GM04504 (cell line): ENCODE measurements at places on chromosomes 16 and 17.
A peak's percentile ranks its signal among the peaks of the same experiment; 100 is the strongest.

DNA sequence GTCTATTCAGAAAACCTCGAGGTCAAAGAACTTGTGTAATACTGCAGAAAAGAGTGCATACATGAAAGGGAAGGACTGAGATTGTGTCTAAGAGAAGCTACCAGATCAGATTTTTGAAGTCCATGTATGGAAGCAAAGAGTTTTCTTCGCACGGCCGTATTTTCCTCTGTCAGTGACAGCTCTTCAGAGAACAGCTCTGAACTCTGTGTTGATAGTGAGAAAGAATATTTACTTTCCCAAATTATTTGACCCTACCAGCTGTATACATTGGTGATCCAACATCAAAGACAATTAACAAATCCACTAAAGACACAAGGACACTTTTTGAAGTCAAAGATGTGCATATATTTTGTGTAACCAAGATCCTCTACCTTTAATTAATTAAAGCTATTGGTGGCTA lies 107.8 kb upstream of the PSMD7 start:
- DNase-seq, result no peak

- DNase-seq, result peak; percentile 62
These were observed 58.3 kb downstream of the WIPI1 start for GRCh38 chr17:68398691-68399637.

GRCh38 chr17:73949903-73950592 lies 253.4 kb upstream of the RPL38 start:
- DNase-seq, result no peak

DNA sequence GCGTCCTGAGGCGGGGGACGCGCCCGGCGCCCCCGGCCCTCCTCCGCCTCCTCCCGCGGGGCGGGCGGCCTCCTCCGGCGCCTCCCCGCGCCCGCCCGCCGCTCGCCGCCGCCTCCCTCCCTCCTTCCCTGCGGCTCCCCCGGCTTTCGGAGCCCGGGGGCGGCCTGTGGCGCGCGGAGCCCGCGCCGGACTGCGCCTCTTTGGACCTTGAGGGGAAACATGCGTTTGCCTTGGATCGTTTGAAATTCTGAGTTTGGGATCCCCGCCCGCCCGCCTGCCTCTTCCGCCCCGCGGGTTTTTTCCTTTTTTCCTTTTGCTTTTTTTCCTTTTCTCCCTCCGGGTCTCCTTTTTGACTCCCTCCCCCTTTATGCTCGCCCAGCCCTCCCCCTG lies 390 bp downstream of the ZNRF1 start:
- DNase-seq, result no peak

- DNase-seq, result no peak
These were observed 380.3 kb downstream of the SNX29 start for GRCh38 chr16:12356632-12357340.

DNA sequence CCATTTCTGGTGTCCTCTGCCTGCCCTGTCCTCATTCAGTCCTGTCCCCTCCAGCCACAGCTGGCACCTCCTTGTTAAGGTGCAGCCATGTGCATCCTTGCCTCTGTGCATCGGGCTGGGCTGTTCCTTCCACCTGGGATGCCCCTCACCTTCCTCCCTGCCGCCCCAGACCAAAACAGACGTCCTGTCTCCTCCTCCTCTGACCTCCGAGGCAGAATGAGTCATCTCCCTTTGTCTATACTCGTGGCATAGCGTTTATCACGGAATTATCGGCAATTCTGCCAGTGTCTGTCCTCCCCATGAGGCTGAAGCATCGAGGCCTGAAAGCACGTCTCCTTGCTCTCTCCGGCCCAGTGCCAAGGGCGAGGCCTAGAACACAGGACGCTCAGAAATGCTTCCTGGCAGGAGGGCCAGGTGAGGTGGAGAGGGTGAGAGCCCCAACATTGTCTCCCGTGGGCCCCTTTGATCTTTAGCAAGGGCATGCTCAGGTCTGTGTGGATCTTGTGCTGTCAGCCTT lies 4.6 kb downstream of the RAI1 start:
- peak; percentile 71 for DNase-seq

GRCh38 chr17:65173284-65173793 lies 36.2 kb downstream of the RGS9 start:
- DNase-seq, result no peak

DNA sequence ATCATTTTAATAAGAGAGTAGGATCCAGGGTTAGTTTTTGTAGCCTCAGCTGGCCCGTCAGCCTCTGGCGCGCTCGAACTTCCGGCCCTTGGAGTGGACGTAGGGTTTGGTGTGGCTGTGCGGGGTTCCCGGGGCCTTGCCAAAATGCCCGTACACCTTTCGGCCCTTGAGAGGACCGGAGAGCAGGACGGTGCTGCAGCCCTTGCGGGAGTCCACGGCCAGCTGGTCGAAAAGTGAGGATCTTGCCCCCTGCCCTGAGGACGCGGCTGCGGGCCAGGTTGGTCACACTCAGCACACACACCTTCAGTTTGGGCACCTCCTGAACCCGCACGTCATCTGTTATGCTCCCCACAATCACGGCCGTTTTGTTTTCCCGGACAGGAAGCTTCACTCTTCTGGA lies 42.2 kb upstream of the CNTNAP4 start:
- DNase-seq, result no peak

GRCh38 chr17:77279448-77280303 lies 138.9 kb downstream of the SEC14L1 start:
- DNase-seq, result no peak

- DNase-seq, result no peak
These were observed 2.4 kb upstream of the PERCC1 start for GRCh38 chr16:1428511-1428910.

- peak; percentile 80 for DNase-seq
These were observed 3.9 kb upstream of the SPATA32 start for GRCh38 chr17:45265821-45266220.

DNA sequence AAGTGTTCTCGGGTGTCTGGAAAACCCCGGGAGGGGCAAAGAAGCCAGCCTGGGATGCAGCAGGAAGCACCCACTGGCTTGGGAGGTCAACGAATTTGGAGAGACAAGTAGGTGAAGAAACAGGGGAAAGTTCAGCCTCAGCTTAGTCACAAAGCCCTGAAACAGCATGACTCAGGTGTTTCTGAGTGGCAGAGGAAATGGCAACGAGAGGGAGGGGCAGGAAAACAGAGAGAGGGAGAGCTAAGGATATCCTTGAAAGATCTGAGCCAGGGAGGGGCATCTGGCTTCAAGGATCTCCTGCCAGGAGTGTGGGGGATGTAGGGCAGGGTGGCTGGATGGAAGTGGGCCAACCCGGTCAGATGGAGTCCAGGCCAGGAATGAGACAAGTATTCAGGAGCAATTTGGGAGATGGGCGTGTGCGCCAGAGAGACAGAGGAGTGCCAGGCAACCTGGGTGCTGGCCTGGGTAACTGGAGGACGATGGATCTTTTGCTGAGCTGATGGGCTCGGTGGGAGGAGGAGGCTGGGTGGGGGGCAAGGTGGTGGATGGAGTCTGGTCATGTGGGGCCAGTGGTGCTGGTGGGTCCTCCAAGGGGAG lies 27.2 kb downstream of the ABCC3 start:
- DNase-seq, result peak; percentile 87

DNA sequence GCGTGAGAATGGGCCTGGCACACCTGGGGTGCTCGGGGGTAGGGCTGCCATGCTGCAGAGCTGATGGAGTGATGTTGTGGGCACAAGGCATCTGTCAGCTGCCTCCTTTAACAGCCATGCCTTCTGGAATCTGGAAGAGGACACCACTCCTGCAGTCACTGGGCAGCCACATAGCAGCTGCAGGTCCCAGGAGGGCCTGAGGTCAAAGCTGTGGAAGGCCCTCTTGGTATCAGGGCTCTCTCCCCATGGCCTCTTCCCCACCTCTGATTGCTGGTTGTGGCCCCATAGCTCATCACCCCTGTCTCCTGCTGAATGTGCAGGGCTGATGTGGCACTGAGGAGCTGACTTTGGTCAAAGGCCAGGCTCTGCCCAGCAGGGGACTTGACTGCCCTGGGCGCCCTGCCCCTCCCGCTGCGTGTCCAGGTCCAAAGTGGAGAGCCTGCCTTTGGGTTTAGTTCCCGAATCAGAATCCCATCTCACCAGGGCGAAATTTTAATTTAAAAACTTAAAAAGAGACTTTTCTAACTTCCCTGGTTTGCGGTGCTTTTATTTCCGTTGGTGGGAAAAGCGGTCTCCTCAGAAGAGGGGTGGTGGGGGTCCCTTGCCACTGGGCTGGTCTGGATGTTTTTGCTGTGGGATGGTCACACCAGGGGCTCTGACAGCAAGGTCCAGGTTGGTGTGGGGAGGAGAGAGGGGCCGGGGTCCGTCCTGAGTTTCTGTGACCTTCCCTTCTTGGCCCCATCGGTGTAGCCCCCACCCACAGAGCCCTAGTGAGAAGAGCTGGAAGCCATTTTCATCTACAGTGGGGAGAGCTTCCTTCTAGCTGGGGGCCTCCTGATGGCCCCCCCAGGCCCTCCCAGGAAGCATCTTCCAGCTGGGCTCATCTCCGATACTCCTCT lies 5.9 kb downstream of the UBALD2 start:
- DNase-seq, result no peak

DNA sequence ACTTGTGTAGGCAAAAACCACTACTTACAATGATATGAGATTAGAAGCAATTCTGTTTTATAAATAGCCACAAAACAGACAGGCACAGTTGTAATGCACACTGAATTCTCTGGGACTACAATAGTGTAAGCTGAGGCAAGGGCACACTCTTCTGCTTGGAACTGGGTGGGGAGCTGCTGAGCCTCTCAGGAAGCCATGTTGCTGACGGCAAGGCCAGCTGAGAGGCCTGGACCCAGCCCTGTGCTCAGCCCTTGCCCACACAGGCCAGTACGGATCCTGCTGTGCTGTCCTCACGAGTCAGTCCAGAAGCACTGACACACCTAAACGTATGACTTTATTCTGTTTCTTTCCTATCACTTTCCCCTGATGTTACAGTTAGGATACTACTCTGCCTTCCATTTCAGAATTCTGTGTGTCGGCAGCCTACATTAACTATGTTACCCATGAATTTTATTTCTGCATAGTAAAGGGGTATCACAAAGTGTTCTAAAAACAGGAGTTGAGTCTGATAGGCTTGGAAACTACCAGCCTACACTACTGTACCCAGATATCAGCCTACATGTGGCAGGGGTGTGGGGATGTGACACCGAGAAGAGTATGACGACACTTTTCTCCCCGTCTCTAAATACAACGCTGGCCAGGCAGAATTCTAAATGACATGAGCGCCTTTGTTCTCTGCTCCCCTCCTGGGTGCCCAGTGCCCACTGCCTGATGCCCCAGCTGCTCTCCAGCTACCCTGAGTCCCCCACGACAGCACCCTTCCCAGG lies 41.1 kb upstream of the FAAP100 start:
- no peak for DNase-seq

GRCh38 chr17:47665655-47666054 lies 15.9 kb downstream of the KPNB1 start:
- DNase-seq, result no peak

GRCh38 chr16:71626018-71626857 lies at the start of gene MARVELD3:
MARVELD3 (plus strand) TSS chr16:71626184; CDS start chr16:71626230, 46 bp downstream.
- no peak for DNase-seq

GRCh38 chr17:41710472-41711090 lies 1.6 kb upstream of the GAST start:
- DNase-seq, result no peak
